ENCODE measurements at places on chromosomes 7 and 10.

- DNase-seq, result peak; percentile 30
Measured at GRCh38 chr7:31408140-31408729, 67.7 kb upstream of the NEUROD6 start.

GRCh38 chr10:4127518-4128315, 342.7 kb upstream of the KLF6 start:
- no peak for DNase-seq

DNA sequence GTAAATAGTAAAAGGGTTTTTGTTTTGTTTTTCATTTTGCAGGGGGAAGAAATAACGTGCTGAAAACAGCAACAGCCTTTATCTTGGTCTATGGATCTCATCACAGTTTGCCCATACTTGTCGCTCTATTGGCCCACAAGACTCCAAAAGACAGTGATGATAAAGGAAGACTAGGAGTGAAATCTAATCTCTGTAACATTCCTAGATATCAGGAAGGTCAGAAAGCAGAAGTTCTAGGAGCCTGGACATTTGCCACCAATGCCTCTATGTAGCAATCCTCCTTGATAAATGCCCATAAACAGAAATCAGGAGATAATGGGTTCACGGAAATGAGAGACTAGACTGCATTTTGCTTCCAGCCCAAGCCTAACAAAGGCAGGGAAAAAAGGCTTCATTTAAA, 8.9 kb downstream of the CUBN start:
- DNase-seq, result no peak

- peak; percentile 14 for DNase-seq
Measured at GRCh38 chr7:34373940-34374339, 284.1 kb upstream of the NPSR1 start.

DNA sequence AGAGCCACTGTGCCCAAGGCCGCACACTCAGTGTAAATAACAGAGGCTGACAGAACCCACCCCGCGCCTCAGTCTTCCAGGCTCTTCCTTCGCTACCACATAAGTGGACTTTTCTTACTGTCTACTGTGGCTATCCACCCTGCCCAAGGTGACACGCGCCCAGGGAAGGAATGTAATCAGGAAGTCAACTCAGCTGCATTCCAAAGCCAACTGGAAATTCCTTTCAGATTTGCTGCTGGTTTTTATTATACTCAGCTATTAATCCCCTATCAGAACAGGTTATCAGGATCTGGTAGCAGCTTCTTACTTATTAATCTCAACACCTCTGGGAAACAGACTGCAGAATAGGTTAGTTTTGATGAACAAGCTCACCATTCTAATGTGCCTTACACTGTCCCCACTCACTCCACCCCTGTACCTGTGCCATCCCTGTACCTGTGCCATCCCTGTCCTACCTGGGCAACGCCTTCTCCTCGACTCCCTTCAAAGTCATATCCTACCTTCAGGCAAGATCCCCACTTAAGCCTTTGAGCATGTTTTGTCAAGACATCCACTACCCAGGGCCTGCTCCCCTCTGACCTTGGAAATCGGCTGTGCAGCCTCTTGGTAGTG, 90.7 kb downstream of the NHLRC2 start:
- DNase-seq, result peak; percentile 54

GRCh38 chr10:12081879-12082557, 13.3 kb downstream of the DHTKD1 start:
- no peak for DNase-seq

- no peak for DNase-seq
Measured at GRCh38 chr7:156158693-156159092, 346.4 kb upstream of the SHH start.

- no peak for DNase-seq
Measured at GRCh38 chr7:36986511-36986933, 262.2 kb upstream of the AOAH start.

GRCh38 chr7:80298201-80298600, 163.6 kb downstream of the GNAI1 start:
- DNase-seq, result no peak

DNA sequence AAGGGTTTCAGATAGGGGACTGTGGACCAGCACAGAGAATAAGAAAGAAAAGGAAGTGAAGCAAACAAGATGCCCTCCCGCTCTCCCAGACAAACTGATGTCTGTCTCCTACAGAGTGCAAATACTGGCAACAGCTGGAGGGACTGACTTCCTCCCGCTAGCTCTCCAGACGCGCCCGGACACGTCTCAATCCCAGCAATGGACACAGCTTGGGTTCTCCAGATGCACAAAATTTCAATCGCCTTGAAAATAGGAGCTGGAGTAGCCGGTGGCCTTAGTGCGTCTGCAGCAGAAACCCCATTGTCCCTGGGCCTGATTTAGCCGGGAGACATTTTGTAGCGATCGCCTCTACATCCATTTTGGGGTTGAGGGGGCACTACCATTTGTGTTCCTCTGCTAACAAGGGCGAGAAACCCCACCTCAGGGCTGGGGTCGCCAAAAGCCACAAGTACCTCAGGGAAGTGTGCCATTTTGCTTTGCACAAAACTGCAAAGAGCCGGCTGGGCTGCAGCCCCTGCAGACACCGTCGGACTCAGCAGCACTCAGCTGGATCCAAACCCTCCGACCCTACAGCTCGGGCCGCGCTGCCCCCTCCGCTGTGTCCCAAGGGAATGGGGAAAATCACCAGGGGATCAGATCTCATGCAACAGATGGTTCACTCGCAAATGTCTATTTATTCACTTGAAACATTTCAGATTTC, 5.9 kb downstream of the CPA2 start:
- DNase-seq, result no peak

DNA sequence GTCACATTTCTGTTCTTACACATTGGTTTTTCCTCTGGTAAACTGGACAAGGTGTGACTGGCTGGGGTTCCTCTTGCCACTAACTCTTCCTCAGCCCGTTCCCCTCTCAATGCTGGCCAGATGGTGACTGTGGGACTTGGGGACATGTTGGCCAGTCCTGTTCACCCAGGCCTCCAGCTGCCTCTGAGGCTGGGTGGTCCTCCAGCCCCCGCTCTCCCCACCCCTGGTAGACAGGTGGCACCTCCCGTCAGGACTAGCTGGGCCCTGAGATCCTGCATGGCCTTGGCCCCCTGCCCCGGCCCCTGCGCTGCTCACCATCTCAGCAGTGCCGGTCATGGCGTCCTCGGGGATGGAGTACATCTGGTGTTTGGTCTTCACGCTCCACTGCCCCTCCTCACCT, 10.8 kb upstream of the MYL7 start:
- DNase-seq, result no peak

- DNase-seq, result no peak
Measured at GRCh38 chr7:52450816-52451215, 584.6 kb upstream of the POM121L12 start.

DNA sequence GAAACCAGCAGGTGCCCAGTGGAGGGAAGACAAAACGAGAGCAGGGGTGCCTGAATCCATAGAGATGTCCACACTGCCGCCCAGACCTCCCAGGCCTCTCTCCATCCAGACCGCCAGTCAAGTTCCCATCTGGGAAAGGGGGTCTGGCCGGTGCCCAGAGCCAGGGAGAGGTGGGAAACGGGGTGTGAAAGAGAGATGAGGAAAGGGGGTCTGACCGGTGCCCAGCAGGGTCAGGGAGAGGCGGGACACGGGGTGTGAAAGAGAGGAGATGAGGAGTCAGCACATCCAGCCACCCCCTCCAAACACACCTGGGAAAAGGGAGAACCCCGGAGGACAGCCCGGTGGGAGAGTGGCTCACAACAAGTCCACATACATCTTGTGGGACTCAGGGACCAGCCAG, 185.8 kb downstream of the PTPRN2 start:
- DNase-seq, result no peak

GRCh38 chr10:48658243-48658974, 26.3 kb upstream of the WDFY4 start:
- DNase-seq, result peak; percentile 30

GRCh38 chr7:47336472-47337425, 245.2 kb downstream of the TNS3 start:
- DNase-seq, result no peak

DNA sequence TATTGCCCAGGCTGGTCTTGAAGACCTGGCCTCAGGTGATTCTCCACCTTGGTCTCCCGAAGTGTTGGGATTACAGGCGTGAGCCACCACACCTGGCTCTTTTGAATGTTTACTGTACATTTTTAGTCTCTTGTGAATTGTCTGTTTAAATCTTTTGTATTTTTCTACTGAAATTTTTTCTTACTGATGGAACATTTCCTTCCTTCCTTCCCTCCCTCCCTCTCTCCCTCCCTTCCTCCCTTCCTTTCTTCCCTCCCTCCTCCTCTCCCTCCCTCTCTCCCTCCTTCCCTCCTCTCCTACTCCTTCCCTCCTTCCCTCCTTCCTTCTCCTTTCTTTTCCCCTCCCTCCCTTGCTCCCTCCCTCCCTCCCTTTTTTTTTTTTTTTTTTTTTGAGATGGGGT, 58.0 kb downstream of the DAGLB start:
- DNase-seq, result no peak

- DNase-seq, result no peak
Measured at GRCh38 chr10:21509341-21510240, 15.9 kb downstream of the SKIDA1 start.

GRCh38 chr10:117718986-117719920, 176.7 kb downstream of the EMX2 start:
- DNase-seq, result no peak

GRCh38 chr10:112826018-112826697, 123.9 kb upstream of the TCF7L2 start:
- no peak for DNase-seq

GRCh38 chr10:102812231-102812876, 24.9 kb downstream of the CYP17A1 start:
- DNase-seq, result no peak

- DNase-seq, result no peak
Measured at GRCh38 chr7:40598915-40599314, 464.1 kb downstream of the SUGCT start.

- DNase-seq, result no peak
Measured at GRCh38 chr7:152931633-152932032, 172.1 kb downstream of the ACTR3B start.

- DNase-seq, result no peak
Measured at GRCh38 chr10:70557876-70558275, 44.7 kb downstream of the PRF1 start.

DNA sequence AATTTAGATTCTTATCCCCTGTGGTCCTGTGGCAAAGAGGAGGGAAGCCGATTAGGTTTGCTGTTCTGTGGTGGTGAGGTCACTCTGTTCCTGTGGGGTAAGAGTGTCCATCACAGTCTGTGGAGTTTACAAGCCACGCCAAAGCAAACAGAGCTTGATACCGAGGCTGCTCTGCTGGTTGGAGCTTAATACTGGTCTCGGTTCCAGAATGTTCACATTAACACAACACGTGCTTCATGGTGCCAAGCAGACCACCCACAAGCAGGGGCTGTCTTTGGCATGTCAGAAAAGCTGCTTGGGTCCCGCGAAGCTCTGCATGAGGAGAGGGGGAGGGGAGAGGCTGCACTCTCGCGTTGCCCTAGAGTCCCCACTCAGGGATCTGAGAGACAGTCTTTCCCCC, 47.5 kb downstream of the DNAJB6 start:
- no peak for DNase-seq

DNA sequence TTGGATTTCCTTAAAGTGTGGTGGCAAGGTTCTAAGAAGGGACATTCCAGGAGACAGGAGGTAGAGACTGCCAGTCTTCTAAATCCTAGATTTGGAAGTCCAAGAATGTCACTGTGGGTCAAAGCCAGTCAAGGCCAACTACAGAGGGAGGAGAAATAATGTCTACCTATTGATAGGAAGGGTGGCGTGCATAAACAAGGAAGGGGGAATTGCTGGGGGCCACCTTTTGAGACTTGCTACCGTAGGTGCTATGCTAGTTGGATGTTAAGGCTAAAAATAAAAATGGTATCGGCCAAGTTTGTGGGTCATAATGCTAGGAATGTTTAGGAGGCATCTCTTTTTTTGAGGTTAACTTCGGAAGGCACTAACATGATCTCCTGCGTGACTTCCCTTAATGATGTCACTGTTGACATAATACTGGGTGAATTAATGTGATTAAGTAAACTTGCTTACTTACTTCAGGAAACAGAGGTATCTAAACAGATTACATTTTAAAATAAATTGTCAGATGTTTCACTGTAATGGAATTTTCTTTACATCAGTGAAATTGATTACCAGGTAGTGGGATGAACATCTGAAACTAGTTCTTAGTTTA, 4.8 kb downstream of the BTRC start:
- DNase-seq, result peak; percentile 44

- no peak for DNase-seq
Measured at GRCh38 chr7:143188994-143189393, 5.8 kb downstream of the TAS2R39 start.

- no peak for DNase-seq
Measured at GRCh38 chr10:22849077-22849805, 78.6 kb upstream of the ARMC3 start.

DNA sequence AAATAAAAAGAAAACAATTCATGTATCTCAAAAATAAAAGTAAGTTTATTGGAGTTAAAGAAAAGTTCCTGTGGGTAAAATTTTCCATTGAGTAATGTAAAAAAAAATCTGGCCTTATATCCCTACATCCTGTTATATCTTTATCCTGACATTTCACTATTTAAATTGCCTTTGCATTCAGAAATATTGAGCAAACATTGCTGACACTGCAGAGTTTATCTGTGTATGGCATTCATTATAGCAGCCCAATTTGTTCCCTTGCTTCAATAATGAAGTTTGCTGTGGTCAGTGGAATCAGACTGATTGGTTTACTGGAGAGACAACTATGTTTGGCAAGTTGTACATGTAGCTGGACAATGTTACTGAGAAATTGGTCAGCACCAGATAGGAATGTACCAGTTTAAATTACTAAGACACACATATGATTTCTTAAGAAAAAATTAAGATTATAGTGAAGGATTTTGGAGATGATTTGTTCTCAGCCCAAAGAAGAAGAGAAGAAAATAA, 271.7 kb downstream of the ANKRD7 start:
- no peak for DNase-seq

GRCh38 chr7:120998996-120999565, 10.6 kb downstream of the CPED1 start:
- DNase-seq, result no peak

GRCh38 chr7:2932402-2933251, 88.5 kb upstream of the GNA12 start:
- no peak for DNase-seq

DNA sequence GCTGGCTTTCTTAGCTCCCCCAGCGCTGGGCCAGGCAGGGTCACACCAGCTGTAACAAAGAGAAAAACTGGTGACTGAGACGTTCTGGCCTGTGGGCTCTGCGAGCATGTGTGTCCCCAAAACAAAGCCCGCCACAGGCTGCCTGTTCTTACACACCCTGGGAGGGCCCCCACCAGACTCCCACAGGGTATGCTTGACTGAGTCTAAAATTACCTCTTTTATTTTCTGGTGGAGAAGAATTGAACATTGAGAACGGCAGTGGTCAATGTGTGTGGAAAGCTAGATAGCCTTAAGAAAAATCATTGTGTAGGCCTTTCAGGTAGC, 808 bp downstream of the C10orf71 start:
- no peak for DNase-seq

GRCh38 chr10:109774121-109774440, 149.2 kb downstream of the XPNPEP1 start:
- DNase-seq, result no peak

GRCh38 chr10:44962870-44963738, 3.5 kb downstream of the RASSF4 start:
- no peak for DNase-seq

- no peak for DNase-seq
Measured at GRCh38 chr7:80630608-80631405, 7.6 kb upstream of the CD36 start.

GRCh38 chr10:131961777-131962662, 19.7 kb downstream of the BNIP3 start:
- DNase-seq, result no peak

Data from HS-5 (cell line).